ENCODE measurements at places on chromosomes 13 and 19.
A peak's percentile ranks its signal among the peaks of the same experiment; 100 is the strongest.

- DNase-seq, result no peak
These were observed 21.0 kb downstream of the DHX34 start for GRCh38 chr19:47370045-47370611.

DNA sequence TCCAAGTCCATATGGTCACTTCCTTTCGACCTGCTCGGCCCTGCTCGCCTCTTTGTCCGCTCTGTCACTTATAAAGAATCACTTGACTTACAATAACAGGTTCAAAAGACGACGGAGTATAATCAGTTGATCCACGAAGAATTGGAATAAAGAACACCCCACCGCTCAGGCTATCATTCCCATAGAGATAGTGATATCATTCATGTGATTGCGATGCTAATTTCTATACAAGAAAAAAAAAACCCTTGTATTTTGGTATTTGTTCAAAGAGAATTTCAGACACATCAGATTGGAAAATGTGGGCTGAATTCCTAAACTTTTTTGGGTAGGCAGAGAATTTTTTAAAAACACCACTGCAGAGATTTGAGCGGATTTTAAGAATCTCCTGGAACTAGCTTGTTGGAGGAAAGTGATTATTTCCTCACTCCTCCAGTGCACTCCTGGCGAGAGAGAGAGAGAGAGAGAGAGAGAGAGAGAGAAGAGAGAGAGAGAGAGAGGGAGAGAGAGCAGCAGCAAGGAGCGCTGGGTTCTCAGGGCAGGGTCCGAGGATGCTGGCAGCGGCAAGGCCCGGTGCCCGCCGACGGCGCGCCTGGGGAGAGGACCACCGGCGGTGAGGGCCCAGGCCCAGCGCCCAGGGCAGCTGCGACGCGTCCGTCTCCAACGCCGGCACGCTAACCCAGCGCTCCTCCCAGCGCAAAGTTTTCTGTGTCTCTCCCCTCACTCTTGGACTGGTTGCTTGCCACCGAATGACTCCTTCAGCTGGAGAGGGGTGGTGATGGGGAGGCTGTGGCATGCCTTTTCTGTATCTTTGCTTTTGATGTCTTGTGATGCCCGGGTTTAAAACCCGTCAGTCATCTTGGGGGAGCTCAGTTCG is 149.0 kb upstream of the ZNF536 start:
- DNase-seq, result no peak

DNA sequence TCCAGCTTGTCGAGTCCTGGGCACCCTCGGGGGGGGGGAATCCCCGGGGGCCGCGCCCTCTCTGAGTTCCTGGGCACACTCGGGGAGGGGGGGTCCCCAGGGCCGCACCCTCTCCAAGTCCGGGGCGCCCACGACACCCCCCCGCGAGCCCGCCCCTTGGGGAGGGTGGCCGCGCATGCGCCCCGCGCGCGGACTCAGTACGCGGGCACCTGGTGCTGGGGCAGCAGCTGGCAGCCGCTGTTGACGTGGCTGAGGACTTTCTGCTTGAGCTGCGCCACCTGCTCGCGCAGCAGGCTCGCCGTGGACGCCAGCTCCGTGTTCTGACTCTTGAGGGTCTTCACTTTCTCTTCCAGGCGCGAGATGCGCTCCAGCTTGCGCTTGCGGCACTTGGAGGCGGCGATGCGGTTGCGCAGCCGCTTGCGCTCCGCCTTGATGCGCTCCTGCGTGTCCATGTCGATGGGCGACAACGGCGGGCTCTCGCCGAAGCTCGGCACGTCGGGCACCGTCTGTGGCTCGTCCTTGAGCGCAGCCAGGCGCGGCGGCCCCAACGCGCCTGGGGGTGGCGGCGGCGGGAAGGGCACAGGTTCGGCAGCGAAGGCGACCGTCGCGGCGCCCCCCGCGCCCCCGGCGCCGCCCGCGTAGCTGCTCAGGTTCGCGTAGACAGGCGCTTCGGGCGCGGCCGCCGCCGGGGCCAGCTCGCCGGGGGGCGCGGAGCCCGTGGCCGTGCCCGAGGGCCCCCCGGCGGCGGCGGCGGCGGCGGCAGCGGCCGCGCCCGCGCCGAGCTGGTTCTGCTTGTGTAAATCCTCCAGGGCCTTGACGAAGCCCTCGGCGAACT is 958 bp downstream of the JUND start:
- DNase-seq, result peak; percentile 65

GRCh38 chr19:33620611-33621010 is 1.1 kb upstream of the CHST8 start:
- no peak for DNase-seq

GRCh38 chr19:47729468-47729798 is 15.9 kb upstream of the NOP53 start:
- no peak for DNase-seq

- DNase-seq, result no peak
These were observed 16.2 kb upstream of the TNFRSF19 start for GRCh38 chr13:23554000-23554399.

DNA sequence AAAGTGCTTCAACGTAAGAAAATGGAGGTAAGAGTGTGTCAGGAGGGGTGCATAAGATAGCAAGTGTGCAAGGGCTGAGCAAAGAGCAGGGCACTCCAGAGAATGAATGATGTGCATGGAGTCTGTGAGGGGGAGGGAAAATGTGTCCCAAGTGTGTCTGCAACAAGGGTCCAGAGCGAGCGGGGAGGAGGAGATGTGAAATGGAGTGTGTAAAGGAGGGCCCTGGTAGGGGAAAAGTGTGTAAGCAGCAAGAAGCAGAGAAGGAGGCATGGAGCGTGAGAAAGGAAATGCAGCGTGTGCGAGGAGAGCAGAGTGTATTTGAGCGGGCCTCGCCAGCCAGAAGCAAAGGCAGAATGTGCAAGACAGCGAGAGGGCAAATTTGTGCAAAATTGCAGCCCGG is 11.8 kb downstream of the C19orf81 start:
- no peak for DNase-seq

- DNase-seq, result no peak
These were observed 809 bp downstream of the MYO1F start for GRCh38 chr19:8576273-8576993.

DNA sequence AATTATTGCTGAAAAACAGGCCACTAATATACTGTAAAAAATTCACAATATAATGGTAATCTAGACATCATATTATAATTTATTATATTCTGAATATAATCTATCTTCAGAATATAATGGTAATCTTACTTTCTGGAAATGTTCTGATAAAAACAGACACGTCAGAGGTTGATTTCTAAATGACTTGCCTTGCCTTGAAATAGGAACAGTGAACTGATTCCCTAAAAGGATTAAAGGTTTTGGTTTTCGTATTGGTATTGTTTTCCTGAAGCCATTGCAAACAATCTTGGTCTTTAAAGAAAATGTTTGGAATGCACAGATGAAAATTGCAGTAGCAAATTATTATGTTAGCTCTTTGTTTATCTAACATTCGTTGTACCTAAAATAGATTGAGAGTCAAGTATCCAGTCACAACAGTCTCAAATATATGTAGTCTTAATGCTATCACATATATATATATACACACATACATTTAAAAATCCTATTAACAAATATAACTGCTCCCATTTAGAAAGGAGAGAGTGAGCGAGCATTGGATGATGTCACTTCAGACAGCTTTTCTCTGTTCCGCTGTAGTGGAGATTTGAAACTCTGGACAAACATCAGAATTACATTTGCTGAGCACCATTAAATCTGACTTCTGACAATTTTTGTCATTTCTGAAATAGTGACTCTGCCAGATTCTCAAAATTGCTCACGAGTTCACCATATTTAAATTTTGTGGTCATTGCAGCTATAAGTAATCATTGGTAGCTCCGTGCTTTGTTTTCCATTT is 1.7 kb downstream of the ITM2B start:
- no peak for DNase-seq

DNA sequence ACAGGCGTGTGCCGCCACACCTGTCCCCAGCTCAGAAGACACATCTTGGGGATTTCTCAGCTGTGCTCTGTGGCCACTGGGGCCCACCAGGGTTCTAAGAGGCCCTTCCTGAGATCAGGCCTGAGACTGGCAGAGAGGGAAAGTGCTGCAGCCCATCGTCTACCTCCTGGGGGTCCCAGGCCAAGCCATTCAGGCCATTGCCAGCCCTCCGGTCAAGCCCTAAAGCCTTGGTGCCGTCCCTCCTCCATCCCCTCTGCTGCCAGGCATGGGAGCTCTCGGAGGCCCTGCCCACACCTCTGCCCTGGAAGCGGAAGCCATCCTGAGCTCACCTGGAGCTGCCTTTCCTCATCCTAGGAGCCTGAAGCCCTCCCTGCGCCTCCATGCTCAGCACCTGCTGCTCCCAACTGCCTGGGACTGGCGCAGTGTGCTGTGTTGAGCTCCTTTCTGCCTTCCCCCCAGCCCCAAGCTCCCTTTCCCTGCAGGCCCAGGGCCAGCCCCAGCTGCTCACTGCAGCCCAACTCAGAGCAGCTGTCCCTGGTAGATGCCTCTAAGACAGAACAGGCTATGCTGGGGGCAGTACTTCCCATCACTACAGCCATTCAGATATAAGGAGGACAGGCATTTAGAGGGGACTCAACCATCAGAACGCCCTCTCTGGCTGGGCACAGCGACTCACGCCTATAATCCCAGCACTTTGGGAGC is 2.9 kb downstream of the SLC7A9 start:
- DNase-seq, result no peak

GRCh38 chr19:49558591-49558990 is 21.8 kb downstream of the NOSIP start:
- DNase-seq, result no peak

DNA sequence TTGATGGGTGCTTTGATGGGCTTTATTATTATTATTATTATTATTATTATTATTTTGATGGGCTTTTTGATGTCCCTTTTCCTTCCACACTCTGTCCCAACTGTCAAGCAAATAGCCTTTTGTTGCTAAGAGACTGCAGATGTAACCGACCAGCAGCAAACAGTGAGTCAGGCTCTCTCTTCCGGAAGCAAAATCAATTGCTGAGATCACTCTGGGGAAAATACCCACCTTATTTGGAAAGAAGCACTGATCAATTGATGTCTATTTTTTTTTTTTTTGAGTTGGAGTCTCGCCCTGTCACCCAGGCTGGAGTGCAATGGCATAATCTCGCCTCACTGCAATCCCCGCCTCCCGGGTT is 2.9 kb downstream of the LDLR start:
- DNase-seq, result no peak

- DNase-seq, result no peak
These were observed 58.0 kb upstream of the IRS2 start for GRCh38 chr13:109844396-109844795.

DNA sequence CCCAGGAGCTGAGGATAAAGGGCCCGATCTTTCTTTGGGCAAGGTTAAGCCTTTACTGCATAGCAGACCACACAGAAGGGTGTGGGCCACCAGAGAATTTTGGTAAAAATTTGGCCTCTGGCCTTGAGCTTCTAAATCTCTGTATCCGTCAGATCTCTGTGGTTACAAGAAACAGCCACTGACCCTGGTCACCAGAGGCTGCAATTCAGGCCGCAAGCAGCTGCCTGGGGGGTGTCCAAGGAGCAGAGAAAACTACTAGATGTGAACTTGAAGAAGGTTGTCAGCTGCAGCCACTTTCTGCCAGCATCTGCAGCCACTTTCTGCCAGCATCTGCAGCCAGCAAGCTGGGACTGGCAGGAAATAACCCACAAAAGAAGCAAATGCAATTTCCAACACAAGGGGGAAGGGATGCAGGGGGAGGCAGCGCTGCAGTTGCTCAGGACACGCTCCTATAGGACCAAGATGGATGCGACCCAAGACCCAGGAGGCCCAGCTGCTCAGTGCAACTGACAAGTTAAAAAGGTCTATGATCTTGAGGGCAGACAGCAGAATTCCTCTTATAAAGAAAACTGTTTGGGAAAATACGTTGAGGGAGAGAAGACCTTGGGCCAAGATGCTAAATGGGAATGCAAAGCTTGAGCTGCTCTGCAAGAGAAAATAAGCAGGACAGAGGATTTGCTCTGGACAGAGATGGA is 8.4 kb upstream of the CEACAM19 start:
- DNase-seq, result no peak

DNA sequence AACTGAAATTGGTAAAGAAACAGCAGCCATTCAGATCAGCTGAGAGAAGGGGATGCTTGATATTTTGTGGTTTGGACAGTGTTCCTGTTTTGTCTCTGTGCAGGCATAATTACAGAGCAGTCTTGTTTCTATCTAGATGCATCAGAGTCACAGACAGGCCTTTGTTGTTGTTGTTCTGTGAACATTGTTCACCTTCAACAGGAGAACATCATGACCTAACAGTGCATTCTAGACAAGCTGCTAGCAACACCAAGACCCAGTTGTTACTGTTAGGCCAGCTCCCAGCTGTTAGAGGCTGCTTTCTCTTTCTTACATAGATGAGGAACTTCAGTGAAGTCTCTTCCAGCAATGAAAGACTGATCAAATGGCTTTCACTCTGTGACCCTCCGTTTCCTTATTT is 8.5 kb upstream of the LSR start:
- no peak for DNase-seq

GRCh38 chr13:47004540-47004939 is 107.7 kb upstream of the HTR2A start:
- DNase-seq, result no peak

DNA sequence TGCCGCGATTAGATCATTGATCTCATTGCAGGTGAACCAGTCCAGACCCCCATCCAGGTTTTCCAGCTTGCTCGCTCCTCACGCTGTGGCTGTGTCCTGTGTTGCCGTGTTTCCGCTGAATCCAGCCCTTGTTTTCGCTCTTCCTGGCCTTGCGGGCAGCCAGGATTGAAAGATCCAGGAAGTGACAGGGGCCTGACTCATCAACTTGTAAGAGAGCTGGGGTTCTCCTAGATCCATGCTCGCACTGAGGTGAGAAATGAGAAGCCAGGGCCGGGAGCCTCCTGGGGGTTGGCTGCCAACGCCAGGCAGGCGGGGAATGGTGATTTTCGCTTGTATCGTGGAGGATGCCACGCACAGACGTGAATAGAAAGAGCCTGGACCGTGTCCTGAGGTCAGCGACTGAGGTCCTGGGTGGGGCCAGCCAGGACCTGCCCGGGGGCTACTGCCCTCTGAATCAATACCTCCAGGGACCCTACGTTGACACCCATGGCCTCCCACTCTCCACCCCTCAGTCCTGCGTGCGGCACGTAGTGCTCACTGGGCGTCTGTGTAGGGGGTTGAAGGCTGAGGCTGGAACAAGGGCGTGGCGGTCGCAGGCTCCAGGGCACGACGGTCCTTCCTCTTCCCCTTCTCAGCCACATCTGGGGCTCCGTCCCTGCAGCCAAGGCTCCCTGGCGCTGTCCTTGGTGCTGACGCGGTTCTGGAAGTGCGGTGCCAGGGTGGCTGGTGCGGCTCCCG is 7.3 kb upstream of the PTPRH start:
- DNase-seq, result peak; percentile 30

DNA sequence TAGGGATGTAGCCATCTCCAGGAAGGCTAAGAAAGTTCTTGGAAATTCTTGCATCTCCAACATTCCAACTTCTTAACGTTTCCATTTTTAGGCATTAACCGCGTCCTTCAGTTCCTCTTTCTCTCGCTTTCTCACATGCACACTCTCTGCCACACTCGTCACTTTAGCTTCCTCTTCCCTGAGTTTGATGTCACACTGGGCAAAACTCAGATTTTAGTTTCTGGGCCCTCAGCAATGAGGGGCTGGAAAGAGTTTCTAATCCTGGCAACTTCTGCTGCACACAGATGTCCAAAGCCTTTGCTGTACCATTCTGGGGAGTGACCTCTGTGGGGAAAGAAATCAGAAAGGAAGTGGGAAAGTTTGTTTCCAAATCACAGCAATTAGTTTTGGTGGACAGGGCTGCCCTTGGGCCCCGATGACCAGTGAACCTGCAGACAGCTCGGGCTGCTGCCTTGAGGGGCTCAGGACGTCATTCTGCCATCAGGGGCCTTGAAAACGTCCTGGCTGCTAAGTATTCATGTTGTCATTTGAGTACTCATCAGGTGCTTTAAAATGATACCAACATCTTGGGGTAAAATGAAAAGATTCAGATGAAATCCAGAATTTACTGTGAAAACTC is 89.3 kb downstream of the KL start:
- DNase-seq, result no peak

- no peak for DNase-seq
These were observed 1922.3 kb upstream of the PCDH20 start for GRCh38 chr13:63337921-63338320.

Data from stimulated activated CD4-positive, alpha-beta T cell treated with anti-CD3 and anti-CD28 coated beads, TNF-alpha, amount 100 ng/mL, for 1 hour (primary cell).